Type B pancreatic cell (in vitro differentiated cells): ENCODE measurements at places on chromosomes 7 and 10.

GRCh38 chr10:22704942-22705341, 9.4 kb downstream of the PIP4K2A start:
- H3K4me1 ChIP-seq, result peaks cover 10% of the 10 kb centered on the region
- DNase-seq, result no peak
- no peak overlapping the region for H3K4me3 ChIP-seq
- peaks cover 6% of the 10 kb centered on the region for H3K36me3 ChIP-seq
- no peaks in the 10 kb centered on the region for H3K27me3 ChIP-seq

DNA sequence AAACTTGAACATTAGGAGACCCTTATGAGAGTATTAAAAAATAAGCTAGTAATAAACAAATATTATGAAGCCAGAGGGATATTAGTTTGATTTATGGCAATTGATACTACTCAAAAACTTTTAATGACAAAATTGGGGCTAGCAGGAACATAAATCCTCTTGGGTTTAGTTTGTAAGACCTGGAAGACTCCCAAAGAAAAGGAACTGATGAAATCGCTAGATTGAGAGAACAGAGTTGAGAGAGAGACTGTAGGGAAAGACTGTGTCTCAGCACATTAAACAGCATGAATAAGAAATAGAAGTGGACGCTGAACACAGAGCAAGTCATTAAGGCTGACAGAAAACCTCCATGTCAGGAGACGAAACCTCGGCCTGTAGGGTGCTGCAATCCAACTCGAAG, 56.4 kb downstream of the ICA1 start:
- no peak for DNase-seq
- H3K27ac ChIP-seq, result no peak overlapping the region
- peaks cover 6% of the 10 kb centered on the region for H3K36me3 ChIP-seq
- H3K4me3 ChIP-seq, result no peak overlapping the region
- peaks cover 6% of the 10 kb centered on the region for H3K27me3 ChIP-seq

DNA sequence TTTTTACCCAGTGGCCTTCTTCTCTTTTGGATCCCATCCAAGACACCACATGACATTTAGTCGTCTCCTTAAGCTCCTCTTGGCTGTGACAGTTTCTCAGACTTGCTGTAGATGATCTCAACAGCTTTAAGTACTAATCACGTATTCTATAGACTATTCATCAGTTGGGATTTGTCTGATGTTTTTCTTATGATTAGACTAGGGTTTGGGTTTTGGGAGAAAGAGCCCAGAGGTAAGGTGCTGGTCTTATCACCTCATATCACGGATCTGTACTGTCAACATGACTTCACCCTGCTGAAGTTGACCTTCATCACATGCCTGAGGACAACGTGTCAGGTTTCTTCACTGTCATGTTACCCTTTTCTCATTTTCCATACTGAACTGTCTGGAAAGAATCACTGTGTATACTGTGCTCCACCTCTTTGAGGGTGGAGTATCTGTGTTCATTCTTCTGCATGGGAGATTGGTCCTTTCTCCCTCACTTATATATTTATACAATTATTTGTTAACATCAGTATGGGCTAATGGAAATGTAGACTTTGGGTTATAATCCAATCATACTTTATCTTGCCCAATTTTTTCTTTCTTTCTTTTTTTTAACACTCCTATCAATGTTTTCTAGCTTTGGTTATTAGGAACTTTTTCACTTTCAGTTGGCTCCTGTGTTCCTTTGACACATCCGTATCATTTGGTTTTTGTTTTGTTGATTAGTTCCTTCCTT, 6.4 kb upstream of the HKDC1 start:
- H3K36me3 ChIP-seq, result peaks cover under 1% of the 10 kb centered on the region
- H3K27ac ChIP-seq, result no peak overlapping the region
- peaks cover 3% of the 10 kb centered on the region for H3K27me3 ChIP-seq
- DNase-seq, result no peak
- H3K4me1 ChIP-seq, result peaks cover 10% of the 10 kb centered on the region
- H3K4me3 ChIP-seq, result no peak overlapping the region

DNA sequence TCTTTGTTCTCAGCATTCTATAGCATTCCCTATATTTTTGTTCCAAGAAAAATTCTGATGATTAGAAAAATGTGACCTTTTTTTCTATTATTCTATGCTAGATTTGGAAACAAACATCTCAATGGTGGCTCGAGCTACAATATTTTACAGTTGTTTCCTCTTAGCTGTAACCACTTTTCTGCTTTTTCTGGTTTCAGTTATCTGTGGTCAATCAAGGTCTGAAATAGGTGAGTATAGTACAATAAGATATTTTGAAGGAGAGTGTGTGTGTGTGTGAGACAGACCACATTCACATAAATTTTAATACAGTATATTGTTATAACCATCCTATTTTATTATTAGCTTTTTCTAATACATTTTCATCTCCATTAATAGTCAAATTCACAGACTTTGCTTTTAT, 564.5 kb upstream of the GHITM start:
- H3K4me3 ChIP-seq, result no peak overlapping the region
- DNase-seq, result no peak
- no peak overlapping the region for H3K27ac ChIP-seq
- no peaks in the 10 kb centered on the region for H3K4me1 ChIP-seq
- no peaks in the 10 kb centered on the region for H3K36me3 ChIP-seq

DNA sequence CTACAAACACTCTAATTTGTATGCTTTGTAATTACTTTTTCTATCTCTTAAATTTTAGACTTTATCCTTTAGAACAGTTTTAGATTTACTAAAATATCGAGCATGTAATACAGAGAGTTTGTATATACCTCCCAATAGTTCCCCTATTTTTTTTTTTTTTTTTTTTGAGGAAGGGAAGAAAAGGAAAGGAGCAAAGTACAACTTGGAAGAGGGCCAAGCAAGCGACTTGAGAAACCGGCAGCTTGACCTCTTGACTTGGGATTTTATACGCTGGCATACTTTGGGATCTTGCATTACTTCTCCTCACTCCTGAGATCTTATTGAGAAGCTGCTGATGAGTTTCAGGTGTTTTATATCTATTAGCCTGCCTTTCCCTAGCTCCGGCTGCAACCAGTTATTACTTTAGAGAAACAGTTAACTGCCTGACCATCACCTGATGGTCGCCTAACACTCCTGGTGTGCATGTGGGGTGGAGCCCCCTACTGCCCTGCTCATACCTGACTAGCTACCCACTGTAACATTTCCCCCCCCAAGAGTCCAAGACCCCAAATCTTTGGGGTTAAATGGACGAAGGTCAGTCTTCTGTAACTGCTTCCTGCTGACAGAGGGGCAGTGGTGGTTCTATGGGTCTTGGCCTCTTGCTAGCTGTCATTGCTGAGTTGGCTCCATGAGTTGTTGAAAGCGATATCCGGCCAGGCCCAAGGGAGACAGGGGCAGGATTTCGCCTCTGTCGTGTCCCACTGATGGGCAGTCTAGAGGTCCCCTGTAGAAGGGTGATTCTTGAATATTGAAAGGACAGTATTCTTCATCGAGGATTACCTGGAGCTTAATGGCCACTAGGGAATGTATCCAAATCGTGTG, 28.5 kb downstream of the MKLN1 start:
- H3K4me3 ChIP-seq, result no peak overlapping the region
- H3K36me3 ChIP-seq, result no peaks in the 10 kb centered on the region
- no peaks in the 10 kb centered on the region for H3K27me3 ChIP-seq
- no peak for DNase-seq
- H3K27ac ChIP-seq, result no peak overlapping the region
- peaks cover 8% of the 10 kb centered on the region for H3K4me1 ChIP-seq

GRCh38 chr10:119634219-119634544, 17.0 kb upstream of the BAG3 start:
- H3K36me3 ChIP-seq, result no peaks in the 10 kb centered on the region
- no peaks in the 10 kb centered on the region for H3K27me3 ChIP-seq
- no peaks in the 10 kb centered on the region for H3K4me1 ChIP-seq
- no peak overlapping the region for H3K4me3 ChIP-seq

GRCh38 chr10:132158823-132159222, 27.9 kb upstream of the DPYSL4 start:
- peaks cover 14% of the 10 kb centered on the region for H3K27me3 ChIP-seq
- peaks cover 7% of the 10 kb centered on the region for H3K4me1 ChIP-seq
